ENCODE measurements at places on chromosomes 4 and X. TPM values are rescaled to one million over a fixed set of nuclear protein-coding genes. Genes with fewer than 3 reads are reported as not detected.

TBC1D8B gene
- 1.4 TPM for total RNA-seq

GRCh38 chr4:67101612-67102011 is 443.7 kb downstream of the CENPC start:
- no peak overlapping the region for H3K27ac ChIP-seq
- H3K4me1 ChIP-seq, result no peaks in the 10 kb centered on the region
- H3K27me3 ChIP-seq, result no peaks in the 10 kb centered on the region
- H3K4me3 ChIP-seq, result no peak overlapping the region
- no peak for DNase-seq

- H3K36me3 ChIP-seq, result no peaks in the 10 kb centered on the region
- H3K27ac ChIP-seq, result no peak overlapping the region
- no peak for DNase-seq
- H3K27me3 ChIP-seq, result no peaks in the 10 kb centered on the region
- H3K4me3 ChIP-seq, result no peak overlapping the region
These were observed 92.8 kb downstream of the TAB3 start for GRCh38 chrX:30795981-30796958.

DNA sequence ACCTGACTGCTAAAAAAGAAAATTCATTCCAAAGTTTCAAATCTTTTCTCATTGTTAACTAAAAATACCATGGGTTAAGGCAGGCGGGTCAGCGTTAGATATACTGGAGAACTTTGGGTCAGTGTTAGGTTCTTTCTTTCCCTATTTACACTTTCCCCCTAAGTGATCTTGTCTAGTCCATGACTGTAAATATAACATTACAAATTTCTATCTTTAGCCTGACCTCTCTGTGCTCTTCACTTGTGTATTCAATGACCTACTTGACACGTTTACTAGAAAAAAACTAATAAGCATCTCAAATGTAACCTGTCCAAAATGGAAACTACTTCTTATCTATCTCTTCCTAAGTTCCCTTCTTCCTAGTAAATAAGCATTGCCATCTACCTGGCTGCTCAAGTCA is 95.3 kb downstream of the JADE1 start:
- H3K27me3 ChIP-seq, result no peaks in the 10 kb centered on the region
- no peak for DNase-seq
- no peaks in the 10 kb centered on the region for H3K4me1 ChIP-seq
- H3K36me3 ChIP-seq, result peaks cover 16% of the 10 kb centered on the region
- H3K4me3 ChIP-seq, result no peak overlapping the region

DNA sequence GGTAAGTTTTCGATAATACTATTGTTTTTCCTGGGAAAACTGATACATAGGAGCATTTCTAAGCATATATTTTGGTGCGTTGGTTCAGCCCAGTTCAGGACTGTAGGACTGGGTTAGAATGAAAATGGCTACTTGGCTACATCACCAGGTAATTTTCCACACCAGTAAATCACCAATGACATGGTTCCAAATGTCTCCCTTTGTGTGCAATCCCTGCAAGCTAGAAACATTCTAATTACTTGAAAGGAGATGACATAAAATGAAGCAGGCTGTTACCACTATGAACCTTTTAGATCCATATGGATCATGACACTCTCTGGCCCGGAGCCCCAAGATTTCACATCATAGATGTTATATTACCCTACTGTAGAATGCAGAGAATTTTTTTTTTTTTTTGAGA is 577.4 kb upstream of the FTHL17 start:
- no peak overlapping the region for H3K27ac ChIP-seq
- H3K4me3 ChIP-seq, result no peak overlapping the region
- DNase-seq, result no peak
- peaks cover 2% of the 10 kb centered on the region for H3K27me3 ChIP-seq
- no peaks in the 10 kb centered on the region for H3K4me1 ChIP-seq

DNA sequence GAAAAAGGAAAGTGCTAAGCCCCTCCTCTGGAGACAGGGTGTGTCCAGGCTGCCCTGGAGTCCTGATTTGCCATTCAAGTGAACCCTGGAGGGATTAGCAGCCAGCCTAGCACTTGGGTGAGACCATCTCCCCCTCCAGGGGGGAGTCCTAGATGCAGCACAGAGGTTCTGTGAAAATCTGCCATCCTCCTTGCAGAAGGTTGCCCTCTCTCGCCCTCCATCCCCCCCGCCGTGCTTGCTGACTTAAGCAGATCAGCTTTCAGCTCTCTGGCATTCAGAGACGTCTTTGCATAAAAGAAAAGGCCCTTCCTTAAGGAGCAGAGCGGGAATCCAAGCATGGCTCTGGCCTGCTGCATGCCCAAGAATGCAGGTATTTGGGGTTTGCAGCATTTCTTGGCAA is 102.1 kb upstream of the SCML1 start:
- peaks cover 2% of the 10 kb centered on the region for H3K4me1 ChIP-seq
- no peak for DNase-seq
- no peak overlapping the region for H3K27ac ChIP-seq
